ENCODE measurements at places on chromosomes 16 and 17. TPM values are rescaled to one million over a fixed set of nuclear protein-coding genes. Genes with fewer than 3 reads are reported as not detected.
A peak's percentile ranks its signal among the peaks of the same experiment; 100 is the strongest.

Gene C17orf67
- 4.5 TPM for total RNA-seq

Gene NXPH3
- 0.44 TPM for total RNA-seq

Gene TNK1
- 6.5 TPM for total RNA-seq

DNA sequence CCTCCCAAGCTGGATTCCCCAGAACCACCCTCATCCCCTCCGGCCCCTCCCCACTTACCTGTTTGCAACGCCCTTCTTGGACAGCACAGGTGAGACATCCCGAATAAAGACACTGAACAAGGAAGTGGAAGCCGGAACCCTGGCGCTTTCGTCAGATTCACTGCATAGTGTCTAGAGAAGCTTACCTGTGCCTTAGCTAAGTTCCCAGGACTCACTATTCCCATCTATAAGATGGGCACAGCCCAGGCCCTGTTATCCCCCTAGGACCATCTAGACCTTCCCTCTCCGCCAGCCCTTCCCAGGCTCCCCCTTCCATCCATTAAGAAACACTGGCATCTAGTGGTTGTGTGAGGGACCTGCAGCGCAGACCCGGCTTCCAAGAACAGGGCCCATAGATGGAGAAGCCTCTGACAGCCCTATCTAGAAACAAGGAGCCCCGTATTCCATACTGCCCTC, 26.9 kb upstream of the RPL38 start:
- no peaks in the 10 kb centered on the region for H3K36me3 ChIP-seq
- peak; percentile 40 for DNase-seq
- no peak overlapping the region for H3K27ac ChIP-seq
- H3K27me3 ChIP-seq = peaks cover 48% of the 10 kb centered on the region

DNA sequence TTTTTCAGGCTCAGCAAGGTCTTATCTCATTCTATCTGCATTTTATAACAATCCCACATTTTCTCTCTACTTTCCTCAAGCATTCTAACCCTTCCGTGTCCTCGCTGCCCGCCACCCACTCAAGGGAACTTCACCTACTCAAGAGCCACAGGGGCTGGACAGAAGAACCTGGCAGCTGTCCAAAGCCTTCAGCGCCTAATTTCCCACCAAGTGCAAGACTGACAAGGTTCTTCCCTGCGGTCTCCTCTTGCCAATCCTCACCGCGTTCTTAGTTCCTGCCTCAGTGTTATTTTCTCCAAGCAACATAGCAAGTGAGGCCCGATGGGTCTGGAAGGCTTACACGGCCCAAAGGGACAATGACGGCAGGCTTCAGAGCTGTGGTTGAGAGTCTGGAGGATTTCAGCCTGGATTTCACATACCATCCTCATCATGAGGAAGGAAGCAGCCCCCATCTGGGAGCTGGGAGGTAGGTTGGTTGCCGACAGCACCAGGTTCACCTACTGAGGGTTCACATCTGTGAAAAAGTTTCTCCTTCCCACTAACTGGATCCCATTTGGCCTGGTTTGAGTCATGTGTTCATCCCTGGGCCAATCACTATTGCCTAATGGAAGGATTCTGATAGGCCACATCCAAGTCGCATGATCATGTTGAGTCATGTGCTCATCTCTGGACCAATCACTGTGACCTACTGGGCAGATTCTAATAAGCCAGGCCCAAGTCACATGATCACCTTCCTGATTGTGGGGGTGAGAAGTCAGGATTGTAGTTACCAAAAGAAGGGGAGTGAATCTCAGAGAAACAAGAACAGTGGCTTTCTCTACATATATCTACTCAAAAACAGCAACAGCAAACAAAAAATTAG, 108.2 kb downstream of the N4BP1 start:
- H3K4me3 ChIP-seq = no peak overlapping the region
- H3K27ac ChIP-seq = no peak overlapping the region
- H3K36me3 ChIP-seq = no peaks in the 10 kb centered on the region
- H3K4me1 ChIP-seq = no peaks in the 10 kb centered on the region

GRCh38 chr17:73822371-73822770, 178.1 kb upstream of the SDK2 start:
- peaks cover 24% of the 10 kb centered on the region for H3K4me1 ChIP-seq
- no peak for DNase-seq
- H3K36me3 ChIP-seq = no peaks in the 10 kb centered on the region
- no peaks in the 10 kb centered on the region for H3K27me3 ChIP-seq
- H3K27ac ChIP-seq = no peak overlapping the region
- peak overlapping the region; percentile 55 for H3K4me3 ChIP-seq

DNA sequence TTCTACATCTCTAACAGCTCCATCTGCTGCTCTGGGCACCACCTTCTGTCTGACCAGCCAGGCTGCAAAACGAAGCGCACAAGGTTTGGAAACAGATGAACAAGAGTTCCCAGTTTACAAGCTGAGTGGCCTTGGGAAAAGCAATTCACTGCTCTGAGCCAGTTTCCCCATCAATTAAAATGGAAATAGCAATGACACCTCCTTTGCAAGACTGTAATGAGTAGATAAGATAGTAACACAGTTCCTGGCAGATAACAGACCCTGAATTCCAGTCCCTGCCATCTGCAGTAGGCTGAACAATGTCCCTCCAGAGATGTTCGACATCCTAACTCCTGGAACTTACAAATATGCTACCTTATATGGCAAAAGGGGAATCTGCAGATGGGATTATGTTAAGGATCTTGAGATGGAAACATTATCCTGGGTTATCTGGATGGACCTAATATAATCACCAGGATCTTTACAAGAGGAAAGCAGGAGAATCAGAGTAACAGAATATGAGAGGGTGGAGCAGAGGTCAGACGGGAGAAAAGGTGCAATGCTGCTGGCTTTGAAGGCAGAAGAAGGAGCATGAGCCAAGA, 27.9 kb downstream of the CPPED1 start:
- H3K36me3 ChIP-seq = peaks cover 11% of the 10 kb centered on the region
- no peak overlapping the region for H3K27ac ChIP-seq
- H3K4me3 ChIP-seq = no peak overlapping the region

DNA sequence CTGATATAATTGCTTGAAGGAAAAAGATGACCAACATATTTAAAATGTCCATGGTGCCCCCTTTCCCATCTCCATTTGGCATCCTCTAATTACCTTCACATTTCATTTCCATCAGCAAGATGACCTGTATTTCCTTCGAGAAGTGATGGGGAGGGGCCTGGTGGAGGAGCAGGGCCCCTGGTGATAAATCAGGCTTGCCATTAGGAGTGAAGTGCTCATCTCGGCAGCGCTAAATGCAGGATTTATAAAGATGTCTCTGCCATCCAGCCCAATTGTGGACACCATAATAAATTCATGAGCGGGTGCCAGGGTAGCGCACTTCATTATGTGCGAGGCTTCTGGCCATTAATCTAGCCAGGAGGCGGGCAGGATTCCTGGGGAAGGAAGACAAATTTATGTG, 101.5 kb upstream of the IRX6 start:
- H3K27me3 ChIP-seq = peaks cover 7% of the 10 kb centered on the region
- H3K27ac ChIP-seq = no peak overlapping the region
- H3K4me3 ChIP-seq = no peak overlapping the region
- DNase-seq = no peak
- H3K4me1 ChIP-seq = no peaks in the 10 kb centered on the region

GRCh38 chr17:16419074-16419928, 3.9 kb downstream of the TRPV2 start:
- peaks cover 60% of the 10 kb centered on the region for H3K4me1 ChIP-seq
- peak overlapping the region; percentile 82 for H3K4me3 ChIP-seq
- H3K27ac ChIP-seq = peak overlapping the region; percentile 97
- H3K27me3 ChIP-seq = no peaks in the 10 kb centered on the region
- DNase-seq = peak; percentile 79
- H3K36me3 ChIP-seq = peaks cover 7% of the 10 kb centered on the region

- no peak overlapping the region for H3K27ac ChIP-seq
- no peaks in the 10 kb centered on the region for H3K4me1 ChIP-seq
- peaks cover 35% of the 10 kb centered on the region for H3K36me3 ChIP-seq
Measured at GRCh38 chr17:8237175-8237574, 10.7 kb downstream of the CTC1 start.
